ENCODE measurements at places on chromosomes 11 and 22.
A peak's percentile ranks its signal among the peaks of the same experiment; 100 is the strongest.

DNA sequence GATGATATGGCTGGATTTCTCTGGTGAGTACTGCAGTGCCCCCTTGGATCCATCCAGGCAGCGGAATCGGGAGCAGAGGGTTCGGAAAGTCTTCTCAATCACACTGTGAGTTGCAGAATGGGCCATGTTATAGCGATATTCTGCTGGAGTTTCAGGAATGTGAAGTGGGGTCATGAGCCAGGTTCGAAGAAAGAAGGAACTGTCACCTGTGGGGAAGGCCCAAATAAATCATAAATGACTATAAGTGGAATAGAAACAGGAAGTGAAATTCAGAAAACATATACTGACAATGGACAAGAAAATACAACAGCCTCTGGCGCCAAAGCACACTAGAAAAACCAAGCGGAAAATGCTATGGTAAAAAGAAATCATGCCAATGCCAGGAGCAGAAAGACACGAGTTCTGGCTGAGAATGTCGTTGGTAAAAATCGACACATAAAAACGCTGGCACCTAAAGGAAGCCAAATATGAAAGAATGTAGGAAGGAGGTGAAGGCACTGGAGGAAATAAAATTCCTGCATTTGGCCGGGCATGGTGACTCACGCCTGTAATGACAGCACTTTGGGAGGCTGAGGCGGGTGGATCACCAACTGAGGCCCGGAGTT lies 10.0 kb upstream of the AMBRA1 start:
- no peak for DNase-seq

DNA sequence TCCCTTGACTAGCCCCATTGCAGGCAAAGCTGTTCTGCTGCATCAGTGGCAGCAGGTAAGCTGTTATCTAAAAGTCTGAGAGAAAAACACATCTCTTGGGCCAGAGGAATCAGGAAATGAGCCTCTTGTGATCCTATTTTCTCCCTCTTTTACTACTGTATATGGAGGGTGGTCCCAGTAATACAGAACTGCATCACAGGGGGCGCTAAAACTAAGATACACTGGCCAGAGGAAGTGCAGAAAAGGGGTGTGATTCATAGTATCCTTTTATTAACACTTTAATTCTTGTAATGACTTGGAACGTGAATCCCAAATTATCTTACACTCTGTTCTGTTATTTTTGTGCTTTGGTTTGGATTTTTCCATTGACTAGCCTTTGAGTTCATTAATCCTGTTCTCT lies 8.8 kb upstream of the MED17 start:
- DNase-seq: no peak

GRCh38 chr11:17992916-17993315 lies 19.9 kb downstream of the SERGEF start:
- no peak for DNase-seq

DNA sequence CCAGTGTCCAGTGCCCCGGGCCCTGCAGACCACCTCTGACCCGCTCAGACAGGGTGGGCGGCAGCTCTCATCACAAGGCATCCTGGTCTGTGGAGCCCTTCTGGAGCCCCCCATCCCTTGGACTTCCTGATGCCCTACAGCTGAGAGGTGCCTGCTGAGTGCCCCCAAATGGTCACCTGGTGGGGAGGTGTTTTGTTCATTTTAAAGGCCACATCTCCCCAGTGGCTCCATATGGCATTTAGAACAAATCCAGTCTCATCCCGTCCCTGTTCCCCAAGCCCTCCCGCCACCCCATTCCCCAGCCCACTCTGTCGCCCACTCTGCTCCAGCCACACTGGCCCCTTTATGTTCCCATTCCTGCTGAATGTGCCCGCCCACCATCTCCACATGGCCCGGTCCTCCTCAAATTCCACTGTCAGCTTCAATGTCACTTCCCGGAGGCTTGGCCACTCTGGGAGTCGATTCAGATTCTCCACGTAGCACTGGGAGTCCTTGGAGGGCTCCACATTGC lies 32.8 kb downstream of the OSBPL5 start:
- DNase-seq: no peak

DNA sequence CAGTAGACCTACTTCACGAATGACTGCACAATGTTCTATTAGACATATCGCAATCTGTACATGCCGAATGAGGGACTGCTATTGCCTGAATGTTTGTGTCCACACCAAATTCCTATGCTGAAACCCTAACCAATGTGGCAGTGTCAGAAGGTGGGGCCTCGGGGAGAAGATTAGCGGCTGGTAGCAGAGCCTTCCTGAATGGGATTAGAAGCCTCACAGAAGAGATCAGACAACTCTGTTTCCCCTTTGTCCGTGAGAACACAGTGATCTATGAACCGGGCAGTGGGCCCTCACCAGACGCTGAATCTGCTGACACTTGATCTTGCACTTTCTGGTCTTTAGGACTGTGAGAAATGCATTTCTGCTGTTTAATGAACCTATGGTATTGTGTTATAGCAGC lies 33.1 kb downstream of the LRFN4 start:
- no peak for DNase-seq

- DNase-seq: no peak
These were observed 32.6 kb upstream of the CHKA start for GRCh38 chr11:68153742-68154141.

DNA sequence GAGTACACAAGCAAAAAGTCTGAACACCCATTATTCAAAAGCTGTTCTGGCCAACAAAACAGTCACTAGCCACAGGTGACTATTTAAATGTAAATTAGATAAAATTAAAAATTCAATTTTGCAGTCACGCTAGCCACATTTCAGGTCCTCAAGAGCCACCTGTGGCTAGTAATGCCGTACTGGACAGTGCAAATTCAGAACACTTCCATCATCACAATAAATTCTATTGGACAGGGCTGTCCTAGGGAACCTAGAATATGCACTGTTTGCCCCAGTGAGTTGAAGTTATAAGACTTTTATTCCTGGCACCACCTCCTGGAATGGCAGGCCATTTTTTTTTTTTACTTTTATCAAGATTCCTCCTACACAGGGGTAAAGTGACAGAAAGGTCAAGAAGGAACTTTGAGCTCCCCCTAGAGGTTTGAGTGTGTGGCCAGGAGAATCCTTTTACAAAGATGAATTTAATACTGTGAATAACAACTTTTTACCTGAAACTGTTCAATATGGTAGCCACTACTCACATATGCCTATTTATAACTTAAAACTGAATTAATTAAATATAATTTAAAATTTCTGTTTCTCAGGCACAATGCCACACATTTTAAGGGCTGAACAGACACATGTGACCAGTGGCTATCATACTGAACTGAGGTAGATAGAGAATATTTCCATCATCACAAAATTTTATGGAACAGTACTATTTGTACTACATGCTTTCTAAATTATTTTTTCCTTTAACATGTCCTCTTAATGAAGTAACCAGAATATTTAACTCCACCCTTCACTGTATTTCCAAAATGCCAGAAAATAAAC lies 6.5 kb downstream of the MSANTD2 start:
- DNase-seq: peak; percentile 44

- DNase-seq: no peak
These were observed 39.5 kb downstream of the REXO2 start for GRCh38 chr11:114478768-114479167.

DNA sequence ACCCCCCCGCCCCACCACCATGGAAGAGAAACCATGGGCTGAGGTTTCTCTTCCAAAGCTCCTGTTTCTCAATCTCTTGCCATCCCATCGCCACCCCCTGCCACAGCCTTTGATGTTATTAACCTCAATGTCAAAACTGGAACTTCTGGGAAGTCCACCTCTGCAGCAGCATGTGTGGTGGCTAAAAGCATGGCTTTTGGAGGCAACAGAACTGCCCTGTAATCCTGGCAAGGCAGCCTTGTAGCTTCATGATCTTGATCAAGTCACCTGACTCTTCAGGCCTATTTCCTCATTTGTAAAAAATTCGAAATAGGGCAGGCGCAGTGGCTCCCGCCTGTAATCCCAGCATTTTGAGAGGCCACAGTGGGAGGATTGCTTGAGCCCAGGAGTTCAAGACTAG lies 3.5 kb upstream of the COX8A start:
- DNase-seq: no peak

DNA sequence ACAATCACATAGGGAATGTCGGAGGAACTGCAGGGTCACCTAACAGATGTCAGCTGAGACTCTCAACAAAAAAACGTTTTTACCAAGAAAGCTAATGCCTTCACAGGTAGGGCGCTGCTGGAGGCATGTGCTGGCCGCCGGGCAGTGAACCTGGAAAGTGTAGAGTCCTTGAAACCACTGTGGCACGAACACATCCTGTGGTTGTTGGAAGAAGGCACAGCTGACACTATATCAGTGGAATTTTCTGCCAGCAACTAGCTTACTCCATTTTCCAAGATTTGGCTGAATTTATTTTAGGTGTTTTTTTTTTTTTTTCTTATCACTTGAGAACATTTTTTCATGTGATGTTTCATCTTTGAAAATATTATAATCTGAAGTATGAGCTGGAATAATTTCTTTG lies 14.2 kb downstream of the TRMU start:
- no peak for DNase-seq

- no peak for DNase-seq
These were observed 52.2 kb downstream of the IRAG1 start for GRCh38 chr11:10641177-10641911.

DNA sequence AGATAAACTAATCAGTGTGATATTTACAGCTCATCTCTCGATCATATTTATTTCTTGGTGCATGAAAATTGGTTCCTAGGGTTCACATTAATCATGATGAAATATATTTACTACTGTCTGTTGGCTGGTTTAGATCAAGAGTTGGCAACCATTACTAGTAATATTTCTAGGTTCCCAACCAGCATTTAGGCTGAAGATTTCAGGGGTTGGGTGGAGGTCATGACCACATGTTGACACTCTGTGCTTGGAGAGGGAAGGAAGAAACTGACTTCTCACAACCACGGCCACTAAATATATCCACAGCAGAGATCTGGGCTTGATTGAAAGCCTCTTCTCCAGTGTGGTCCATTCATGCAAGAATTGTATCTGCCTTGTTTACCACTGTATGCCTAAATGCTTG lies 87.9 kb downstream of the ALX4 start:
- no peak for DNase-seq

DNA sequence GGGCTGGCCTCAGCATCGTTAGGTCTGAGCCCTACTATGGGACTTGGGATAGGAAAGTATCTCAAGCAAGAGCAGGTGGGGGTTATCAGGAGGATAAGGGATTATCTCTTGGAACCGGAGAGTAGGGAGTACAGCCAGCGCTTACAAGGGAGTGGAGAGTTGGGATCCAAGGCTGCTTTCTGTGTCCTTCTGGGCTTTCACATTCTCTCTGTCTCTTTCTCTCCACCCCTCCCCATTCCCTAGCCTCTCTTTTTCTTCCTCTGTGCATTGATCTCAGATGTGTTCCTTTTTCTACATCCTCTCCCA lies 170.2 kb downstream of the BUD13 start:
- DNase-seq: no peak

GRCh38 chr11:35163702-35164496 lies 24.9 kb downstream of the CD44 start:
- peak; percentile 59 for DNase-seq

DNA sequence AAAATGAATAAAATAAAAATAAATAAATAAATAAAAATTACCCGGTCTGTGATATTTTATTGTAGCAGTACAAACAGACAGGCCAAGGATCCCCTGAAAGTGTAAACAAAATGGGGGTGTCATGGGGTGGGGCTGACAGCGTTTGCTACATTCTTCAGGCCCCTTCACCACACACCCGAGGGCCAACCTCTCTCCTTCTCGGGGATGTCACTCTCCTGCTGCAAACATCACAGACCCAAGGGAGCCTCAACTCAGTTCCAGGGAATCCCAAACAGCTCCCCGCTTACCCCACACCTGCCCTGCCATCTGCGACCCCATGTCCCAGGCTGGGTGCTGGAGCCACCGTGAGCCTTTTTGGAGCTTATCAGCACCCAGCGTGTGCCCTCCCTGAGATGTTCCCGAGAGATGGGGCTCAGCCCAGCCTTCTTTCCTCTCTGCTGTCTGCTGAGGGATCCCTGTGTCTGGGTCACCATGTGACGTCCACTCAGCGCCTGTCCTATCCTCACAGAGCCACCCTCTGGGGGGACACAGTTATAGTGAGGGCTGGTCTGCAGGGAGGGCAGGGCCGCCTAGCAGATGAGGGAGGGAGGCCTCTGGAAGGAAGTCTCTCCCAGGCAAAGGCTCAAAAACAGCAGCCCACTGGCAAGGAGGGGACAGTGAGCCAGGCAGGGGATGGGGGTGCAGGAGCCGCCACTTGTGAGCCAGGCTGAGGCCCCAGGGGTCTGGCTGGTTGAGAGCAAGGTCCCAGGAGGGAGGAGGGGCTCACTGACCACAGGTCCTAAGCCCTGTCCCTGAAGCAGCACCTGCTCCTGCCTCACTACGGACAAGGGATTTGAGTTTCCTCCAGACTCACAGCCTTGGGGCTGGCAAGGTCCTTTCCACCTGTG lies 1041.6 kb downstream of the BRD1 start:
- DNase-seq: no peak

DNA sequence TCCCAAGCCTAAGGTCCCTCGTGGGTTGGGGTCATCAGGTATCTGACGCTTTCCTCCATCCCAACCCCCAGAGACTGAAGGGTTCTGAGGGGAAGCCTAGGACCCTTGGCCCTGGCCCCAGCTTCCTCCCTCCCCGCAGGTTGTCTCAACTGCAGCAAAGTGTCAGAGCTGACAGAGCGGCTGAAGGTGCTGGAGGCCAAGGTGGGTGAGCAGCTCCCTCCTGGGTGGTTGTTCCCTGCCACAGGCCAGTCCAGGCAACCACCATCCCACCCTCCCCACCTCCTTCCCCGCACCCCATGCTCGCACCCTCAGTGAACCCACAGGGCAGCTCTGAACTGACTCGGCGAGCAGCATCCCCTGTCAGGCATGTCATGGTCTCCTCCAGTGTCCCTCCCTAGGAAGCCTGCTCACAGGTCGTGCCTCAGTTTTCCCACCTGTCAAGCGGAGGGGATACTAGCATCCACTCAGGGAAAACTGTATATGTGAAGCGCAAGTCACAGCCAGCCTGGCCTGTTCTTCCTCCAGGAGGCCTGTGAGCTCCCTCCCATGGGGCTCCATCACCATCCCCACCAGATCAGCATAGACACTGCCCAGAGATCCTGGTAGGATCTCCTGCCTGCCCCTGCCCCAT lies 20.8 kb downstream of the EMID1 start:
- no peak for DNase-seq

DNA sequence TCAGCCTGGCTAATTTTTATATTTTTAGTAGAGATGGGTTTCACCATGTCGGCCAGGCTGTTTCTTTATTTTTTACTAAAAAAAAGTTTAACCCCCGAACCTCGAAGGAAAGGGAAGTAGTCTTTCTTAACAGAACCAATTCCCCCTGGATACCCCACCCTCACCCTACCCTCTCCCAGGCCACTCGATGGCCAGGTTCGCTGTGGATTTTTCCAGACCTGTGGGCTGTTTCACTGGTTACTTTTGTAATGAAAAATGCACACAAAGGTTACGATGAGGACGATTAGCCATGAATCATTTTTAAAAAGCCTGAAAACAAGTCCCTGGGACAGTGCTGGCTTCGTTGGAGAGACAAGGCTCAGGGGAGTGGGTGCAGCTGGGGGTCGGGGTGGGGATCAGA lies 2.5 kb downstream of the TSPO start:
- no peak for DNase-seq

DNA sequence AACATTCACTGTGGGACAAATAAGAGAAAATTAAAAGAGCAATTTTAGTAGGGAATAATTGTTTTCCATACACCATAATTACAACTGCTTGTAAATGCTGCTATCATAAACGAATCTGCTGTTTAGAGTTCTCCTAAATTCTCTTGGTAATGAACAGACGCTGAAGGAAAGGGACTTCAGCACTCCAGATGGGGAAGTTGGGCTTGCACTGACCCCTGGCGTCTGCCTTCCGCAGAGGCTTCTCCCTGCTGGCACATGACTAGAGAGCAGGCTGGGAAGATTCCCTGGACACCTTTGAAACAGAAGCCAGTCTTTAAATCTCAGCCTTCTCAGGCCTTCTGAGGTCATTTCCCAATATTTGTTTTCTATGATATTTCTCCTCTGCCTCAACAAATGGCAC lies 84.1 kb downstream of the NXPE2 start:
- peak; percentile 27 for DNase-seq
